ENCODE measurements at places on chromosomes 13 and 19.

- DNase-seq = no peak
Observed at GRCh38 chr13:43374621-43375020, 351.2 kb downstream of the DNAJC15 start.

DNA sequence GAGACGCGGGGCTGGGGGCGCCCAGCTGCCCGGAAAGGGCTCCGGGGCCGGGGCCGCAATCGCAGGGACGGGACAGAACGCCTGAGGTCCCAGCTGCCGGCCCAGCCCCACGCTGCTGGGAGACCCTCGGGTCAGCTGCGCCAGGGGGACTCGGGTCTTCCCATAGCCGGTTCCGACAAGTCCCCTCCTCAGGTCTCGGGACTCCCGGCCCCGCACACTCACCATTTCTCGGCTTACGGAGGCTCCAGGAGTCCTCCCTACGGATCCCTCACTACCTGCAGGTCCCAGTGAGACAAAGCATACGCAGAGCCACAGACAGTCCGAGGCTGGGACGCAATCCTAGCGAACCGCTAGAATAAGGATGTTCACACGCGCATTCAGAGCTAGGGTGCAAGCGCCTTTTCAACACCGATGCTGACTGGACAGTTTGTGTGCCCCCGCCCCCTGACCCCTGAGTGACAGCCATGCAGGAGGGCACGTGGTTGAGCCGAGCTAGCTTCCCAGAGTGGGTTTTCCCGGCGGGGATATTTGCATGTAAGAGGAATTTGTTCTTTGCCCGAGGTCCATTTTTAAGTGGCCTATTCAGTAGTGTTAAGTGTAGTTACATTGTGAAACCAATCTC lies 13.6 kb downstream of the ZNF490 start:
- DNase-seq = no peak

DNA sequence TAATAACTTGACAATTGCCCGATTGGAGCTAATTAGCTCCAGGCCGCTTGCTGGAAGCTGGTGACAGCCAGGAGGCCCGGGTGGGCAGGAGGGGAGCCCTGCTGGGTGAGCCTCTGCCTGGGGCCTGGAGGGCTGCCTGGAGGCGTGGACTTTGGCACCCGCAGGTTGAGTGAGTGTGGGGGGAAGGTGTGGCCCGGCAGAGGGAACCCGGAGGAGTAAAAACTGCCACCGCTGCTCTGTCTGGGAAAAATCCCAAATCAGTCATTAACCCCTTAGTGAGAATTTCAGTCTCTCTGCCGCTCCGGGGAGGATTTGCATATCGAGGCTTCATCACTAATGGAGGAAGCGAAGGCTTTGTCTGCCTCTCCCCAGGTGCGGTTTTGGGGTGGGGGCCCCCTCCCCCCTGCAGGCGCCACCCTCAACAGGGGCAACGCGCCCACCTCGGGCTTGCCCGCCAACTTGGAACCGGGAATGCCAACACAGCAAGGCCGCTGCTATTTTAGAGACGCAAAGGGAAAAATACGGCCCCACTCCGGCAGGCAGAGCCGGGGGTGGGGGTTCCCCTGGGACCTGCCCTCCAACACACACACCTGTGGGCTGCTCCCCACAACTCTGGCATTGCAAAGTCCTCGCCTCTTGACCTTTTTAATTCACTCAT lies 6.2 kb downstream of the EFNA2 start:
- no peak for DNase-seq

GRCh38 chr13:109979228-109979627 lies 192.8 kb upstream of the IRS2 start:
- no peak for DNase-seq

GRCh38 chr19:52945652-52946321 lies 16.9 kb downstream of the ZNF816 start:
- DNase-seq = no peak
